ENCODE measurements at places on chromosomes 2 and 18.

GRCh38 chr2:172440795-172441194, 13.4 kb downstream of the ITGA6 start:
- DNase-seq, result peak; percentile 46

GRCh38 chr2:45275806-45276205, 266.6 kb upstream of the SIX2 start:
- DNase-seq, result no peak

DNA sequence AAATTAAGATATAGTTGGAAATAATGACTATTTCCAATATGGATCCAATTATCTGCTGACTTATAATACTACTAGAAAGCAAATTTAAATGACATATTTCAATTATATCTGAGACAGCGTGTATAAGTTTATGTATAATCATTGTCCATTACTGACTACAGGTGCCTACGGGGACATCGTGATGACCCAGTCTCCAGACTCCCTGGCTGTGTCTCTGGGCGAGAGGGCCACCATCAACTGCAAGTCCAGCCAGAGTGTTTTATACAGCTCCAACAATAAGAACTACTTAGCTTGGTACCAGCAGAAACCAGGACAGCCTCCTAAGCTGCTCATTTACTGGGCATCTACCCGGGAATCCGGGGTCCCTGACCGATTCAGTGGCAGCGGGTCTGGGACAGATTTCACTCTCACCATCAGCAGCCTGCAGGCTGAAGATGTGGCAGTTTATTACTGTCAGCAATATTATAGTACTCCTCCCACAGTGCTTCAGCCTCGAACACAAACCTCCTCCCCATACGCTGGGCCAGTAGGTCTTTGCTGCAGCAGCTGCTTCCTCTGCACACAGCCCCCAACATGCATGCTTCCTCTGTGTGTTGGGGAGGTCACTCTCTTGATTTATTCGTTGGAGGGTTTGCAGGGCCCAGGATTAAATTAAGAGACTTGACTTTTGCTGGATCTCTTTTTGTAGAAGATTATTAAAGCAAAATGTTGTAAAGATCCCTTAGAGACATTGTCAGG, 194.4 kb downstream of the RPIA start:
- no peak for DNase-seq

DNA sequence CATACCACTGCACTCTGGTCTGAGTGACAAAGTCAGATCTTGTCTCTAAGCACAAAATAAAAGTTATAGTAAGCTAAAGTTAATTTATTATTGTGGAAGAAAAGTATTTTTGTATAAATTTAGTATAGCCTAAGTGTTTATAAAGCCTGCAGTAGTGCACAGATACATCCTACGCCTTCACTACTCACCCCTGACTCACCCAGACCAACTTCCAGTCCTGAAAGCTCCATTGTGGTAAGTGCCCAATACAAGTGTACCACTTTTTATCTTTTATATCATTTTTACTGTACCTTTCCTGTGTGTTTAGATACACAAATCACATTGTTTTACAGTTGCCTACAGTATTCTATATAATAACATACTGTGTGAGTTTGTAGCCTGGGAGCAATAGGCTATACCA, 57.5 kb downstream of the UBE2E3 start:
- DNase-seq, result no peak

GRCh38 chr18:44811572-44812125, 131.0 kb downstream of the SETBP1 start:
- no peak for DNase-seq
